Hepatic stellate cell (primary cell): ENCODE measurements at places on chromosomes 6 and 20.

DNA sequence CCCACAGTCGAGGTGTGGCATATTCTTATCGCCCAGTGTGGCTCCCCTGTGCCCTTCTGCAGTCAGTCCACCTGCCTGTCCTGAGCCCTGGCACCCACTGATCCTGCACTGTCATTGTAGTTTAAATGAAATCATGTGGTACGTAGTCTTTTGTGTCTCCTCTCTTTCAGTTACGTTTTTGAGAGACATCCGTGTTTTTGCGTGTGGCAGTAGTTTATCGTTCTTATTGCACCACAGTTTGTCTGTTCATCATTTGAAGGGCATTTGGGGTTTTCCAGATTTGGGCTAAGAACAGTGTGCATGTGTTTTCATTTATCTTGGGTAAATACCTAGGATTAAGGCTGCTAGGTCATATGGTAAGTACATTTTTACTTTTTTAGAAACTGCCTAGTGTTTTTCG is 49.3 kb downstream of the SPATA2 start:
- no peak for DNase-seq

GRCh38 chr20:34318609-34319443 is 15.7 kb upstream of the AHCY start:
- DNase-seq, result no peak

GRCh38 chr6:46772762-46773161 is 20.4 kb upstream of the MEP1A start:
- DNase-seq, result no peak

DNA sequence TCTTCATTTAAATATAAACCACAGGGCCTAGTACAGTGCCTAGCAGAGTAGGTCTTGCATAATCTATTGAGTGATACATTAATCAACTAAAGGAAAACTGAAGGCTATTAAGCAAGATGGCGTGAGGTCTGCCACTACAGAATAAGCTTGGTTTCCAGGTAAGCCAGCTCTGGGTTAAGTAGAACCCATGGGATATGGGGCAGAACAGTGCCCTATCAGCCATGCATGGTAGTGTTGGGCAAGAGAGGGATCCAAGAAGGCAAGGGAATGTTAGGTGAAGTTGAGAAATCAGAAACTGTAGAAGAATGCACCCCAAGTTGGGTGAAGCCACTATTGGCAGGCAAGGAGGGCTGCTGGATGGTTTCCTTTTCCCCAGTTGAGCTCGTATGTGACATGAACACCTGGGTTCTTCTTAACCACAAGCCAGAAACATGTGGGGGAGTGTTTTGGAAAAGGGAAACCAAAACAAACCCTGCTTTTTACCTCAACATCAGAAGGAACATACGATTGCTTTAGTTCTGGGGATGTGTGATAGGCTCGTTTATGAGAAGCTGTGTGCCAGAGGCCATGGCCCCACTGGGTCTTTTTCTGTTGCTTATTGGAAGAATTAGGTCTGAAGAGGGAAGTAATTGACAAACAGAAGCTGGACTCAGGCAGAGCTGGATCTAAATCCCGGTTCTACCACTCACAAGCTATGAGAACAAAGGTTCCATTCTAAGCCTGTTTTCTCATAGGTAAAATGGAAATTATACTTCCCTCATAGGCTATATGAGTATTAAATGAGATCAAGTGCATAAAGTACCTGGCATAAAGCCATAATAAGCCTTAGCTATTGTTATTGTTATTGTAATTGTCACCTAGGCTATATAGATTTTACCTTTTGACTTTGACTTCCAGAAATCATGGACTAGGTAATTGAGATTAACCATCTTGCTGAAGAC is 33.5 kb downstream of the NEDD9 start:
- no peak for DNase-seq

DNA sequence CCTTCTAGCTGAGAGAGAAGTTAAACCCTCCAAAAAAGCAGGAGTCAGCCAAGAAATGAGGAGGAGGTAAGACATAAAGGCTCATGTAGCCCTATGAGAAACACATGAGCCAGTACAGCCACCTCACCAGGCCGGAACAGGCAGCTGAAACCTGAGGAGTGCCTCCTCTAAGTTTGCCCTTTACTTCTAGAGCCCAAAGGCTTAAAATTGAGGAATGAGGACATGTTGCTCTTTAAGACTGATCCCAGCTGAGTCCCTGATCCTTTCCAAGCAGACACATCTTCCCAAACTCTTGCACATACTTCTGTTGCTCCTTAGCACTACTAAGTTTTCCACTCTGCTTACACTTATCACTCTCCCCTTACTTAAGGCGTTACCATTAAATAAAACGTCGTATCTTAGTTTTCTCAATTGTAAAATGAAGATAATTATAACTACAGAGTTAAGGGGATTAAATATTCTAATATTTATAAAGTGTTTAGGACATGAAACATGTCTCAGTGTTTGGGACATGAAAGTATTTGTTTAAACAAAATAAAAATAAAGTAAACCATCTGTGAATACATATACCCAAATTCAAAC is 124.0 kb downstream of the OGFRL1 start:
- DNase-seq, result no peak

GRCh38 chr6:152184917-152185574 is 377.6 kb downstream of the ESR1 start:
- no peak for DNase-seq

DNA sequence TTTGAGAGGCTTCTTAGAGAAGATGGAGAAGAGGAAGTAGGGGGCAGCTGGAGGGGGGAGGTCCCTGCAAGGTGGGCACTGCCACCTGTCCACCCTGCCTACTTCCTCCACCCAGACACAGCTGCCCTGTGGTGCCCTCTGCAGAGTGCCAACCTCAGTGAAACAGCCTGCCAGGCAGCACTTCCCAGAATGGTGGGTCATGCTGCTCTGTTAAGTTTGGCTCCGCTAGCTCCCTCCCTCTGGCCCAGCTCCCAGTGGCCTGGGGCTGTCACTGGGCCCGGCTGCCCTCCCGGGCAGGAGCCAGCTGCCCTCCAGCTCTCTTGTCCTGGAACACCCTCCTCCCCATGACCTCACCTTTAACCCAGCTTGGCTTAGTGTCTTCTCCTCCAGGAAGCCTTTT is 5.1 kb upstream of the EPB41L1 start:
- no peak for DNase-seq

- no peak for DNase-seq
These were observed 4.1 kb downstream of the DNAJC5 start for GRCh38 chr20:63898882-63899558.

DNA sequence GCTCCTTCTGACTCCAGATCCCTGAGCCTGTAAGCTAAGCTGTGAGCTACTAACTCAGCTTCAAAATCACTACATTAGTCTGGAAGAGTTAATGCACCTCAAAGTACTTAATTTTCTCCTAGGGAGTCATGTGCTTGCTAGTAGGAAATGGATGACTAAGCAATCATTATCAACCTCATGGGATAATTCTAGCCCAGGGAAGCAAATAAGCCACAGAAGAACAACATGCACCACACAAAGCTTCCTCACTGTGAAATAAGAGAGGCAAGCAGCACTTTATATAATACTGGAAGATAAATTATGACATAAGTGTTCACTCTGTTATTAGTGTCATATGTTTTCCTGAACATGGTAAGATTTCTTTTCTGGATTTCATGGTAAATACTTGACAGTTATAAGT is 57.9 kb upstream of the RCAN2 start:
- no peak for DNase-seq

- peak; percentile 81 for DNase-seq
These were observed 18.3 kb downstream of the HMGN4 start for GRCh38 chr6:26556263-26557070.

DNA sequence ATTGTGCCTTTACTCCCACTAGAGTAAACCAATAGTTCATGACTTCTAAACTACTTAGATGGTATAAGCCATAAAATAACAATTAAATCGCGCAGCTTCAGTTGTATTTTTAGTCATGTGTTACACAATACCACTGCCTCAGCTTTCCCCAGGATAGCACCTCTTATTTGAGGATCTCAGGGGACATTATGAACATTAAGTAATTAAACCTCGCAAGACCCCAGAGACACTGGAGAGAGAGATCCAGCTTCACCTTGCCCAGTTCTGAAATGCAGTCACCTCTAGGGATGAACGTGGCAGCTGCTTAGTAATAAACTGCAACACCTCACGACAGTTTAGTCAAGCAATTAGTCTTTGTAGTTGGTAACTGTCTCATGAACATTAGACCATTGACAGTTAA is 87.1 kb downstream of the CFAP61 start:
- DNase-seq, result no peak

GRCh38 chr20:56628873-56629463 is at the start of gene TFAP2C:
Gene TFAP2C, plus strand, starts transcription at chr20:56629306. Its CDS starts 239 bp downstream, at chr20:56629545.
- DNase-seq, result no peak

- no peak for DNase-seq
These were observed 59.0 kb downstream of the FAM120B start for GRCh38 chr6:170365593-170365992.

DNA sequence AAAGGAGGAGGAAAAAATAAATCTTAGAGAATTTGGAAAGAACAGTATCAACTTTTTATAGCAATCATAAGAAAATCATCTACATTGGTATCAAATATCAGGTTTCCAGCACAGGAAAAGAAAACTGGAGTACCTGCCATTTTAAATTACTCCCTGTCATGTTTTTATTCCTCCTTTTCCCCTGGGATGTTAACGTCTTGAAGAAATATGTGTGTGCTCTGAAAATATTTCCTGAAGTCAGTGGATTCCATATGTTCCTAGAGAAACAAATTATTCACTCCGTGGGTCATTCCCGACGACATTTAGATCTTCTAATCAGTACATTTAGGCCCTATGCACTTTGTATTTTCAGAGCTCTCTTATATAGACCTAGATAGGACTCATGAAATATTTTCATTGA is 42.0 kb upstream of the RSPO3 start:
- DNase-seq, result no peak

DNA sequence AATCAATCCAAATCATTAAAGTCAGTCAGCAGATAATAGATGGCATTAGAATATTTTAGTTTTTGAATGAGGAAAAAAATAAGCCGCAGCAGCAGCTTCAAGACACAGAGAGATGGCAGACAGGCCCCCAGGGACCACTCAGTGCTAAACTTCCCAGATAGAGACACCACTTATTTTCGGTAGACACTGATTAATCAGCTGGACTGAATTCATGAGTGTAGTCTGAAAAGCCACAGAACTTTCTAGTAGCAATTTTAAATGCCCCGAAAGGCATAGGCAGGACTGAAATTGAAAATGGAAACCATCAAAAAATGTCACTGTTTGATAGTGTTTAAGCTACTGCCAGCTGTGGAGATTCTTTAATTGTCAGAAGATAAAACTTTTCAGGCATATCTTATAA is 3.1 kb upstream of the CLDN20 start:
- no peak for DNase-seq

DNA sequence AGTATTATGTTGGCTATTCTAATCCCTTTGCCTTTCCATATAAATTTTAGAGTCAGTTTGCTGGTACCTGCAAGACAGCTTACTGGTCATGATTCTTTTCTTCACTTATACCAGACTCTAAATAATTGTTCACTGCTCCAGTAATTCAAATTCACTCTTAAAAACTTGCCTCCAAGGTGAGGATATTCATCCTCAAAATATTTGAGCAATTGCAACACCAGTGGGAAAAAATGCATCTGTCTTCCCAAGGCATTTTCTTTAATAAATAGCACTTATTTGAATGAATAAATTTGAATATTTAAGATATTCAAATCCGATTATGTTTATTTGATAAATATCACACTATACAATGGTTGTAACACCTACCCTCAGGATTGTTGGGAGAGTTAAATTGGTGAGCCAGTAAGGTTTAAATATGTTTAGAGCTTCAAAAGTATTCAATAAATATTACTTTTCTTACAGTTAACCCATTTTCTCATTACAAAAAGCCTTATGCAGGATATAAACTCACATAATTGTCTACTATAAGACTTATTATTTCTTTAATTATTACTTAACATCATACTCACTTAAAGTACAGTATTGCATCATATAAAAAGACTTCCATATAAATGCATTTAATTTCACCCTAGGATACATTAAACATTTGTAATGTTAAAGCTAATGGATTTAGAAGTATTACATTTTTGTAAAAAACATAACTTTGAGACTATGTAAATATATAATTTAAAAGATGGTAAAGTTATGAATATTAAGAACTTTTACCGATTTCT is 285.6 kb downstream of the SAMD5 start:
- no peak for DNase-seq

GRCh38 chr6:2807342-2808090 is 34.1 kb downstream of the SERPINB1 start:
- peak; percentile 40 for DNase-seq

DNA sequence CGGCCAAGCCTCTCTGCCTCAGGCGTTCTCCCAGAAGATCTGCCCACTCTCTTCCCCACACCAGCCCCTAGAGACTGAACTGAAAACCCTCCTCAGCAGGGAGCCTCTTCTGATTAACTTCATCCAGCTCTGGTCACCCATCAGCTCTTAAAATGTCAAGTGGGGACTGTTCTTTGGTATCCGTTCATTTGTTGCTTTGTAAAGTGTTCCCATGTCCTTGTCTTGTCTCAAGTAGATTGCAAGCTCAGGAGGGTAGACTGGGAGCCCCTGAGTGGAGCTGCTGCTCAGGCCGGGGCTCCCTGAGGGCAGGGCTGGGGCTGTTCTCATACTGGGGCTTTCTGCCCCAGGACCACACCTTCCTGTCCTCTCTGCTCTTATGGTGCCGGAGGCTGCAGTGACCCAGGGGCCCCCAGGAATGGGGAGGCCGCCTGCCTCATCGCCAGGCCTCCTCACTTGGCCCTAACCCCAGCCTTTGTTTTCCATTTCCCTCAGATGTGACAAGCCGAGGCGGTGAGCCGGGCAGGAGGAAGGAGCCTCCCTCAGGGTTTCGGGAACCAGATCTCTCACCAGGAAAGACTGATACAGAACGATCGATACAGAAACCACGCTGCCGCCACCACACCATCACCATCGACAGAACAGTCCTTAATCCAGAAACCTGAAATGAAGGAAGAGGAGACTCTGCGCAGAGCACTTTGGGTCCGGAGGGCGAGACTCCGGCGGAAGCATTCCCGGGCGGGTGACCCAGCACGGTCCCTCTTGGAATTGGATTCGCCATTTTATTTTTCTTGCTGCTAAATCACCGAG is 14.2 kb downstream of the VEGFA start:
- no peak for DNase-seq

DNA sequence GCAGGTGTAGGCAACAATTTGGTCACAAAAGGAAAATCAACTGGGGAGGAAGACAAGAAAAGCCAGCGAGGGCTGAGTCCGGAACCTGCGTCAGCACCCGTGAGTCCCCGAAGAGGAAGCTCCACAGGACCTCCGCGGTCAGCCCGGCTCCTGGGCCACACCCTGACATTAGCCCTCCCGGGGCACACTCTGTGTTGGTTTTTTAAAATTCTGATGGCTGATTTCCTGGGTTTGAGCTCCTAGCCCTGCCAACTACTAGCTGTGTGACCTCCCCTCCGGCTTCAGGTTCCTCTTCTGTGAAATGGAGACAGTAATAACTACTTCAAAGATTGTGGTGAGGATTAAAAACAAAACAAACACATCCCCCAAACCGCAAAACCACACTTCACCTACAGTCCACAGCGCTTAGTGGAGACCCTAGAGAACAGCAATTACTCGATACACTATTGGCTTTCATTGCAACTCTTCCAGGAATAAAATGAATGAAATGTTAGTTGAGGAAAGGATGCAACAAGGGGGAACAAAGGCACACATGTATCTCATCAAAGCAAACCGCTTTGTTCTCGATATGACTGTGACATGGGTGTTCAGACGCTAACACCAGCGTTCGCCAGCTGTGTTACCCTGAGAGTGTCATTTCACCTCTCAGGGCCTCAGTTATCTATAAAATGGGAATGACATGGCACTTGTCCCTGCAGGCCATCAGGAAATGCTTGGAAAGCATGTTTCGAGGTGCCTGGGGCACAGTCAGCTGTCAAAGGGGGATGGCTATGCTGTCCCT is 985 bp downstream of the ZBP1 start:
- no peak for DNase-seq

GRCh38 chr6:120122401-120122800 is 772.8 kb upstream of the MAN1A1 start:
- no peak for DNase-seq
